Gastrocnemius medialis (tissue), 4 donors: ENCODE measurements at places on chromosomes 2 and 18. TPM values are rescaled to one million over a fixed set of nuclear protein-coding genes. Genes with fewer than 3 reads are reported as not detected.

GRCh38 chr2:70202236-70202806 is 11.5 kb upstream of the C2orf42 start:
- no peak for DNase-seq

Gene AGXT
- total RNA-seq, result not detected

- no peak for DNase-seq
These were observed 32.8 kb upstream of the MC5R start for GRCh38 chr18:13791181-13791580.

DNA sequence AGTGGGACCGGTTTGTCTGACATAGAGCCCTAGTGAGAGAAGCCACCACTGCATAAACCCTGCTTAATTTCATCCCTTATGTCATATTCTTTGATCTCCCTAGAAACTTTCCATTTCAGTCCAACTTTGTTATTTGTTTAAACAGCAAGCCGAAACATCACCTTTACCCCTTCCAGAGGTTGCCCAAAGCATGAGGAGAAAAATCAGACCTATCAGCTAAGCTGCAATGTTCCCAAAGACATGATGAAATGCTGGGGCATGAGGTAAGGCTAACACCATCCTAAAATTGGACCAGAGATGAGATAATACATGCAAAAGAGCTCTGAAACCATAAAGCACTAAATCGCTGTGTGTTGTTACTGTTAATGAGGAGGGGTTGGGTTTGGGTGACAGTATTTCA is 447.9 kb upstream of the ACVR2A start:
- no peak for DNase-seq

Gene HAAO
- total RNA-seq, result 1.7 TPM

- peak; percentile 93 for DNase-seq
These were observed 79.7 kb upstream of the IGFBP5 start for GRCh38 chr2:216775043-216775453.

Gene UGT1A4
- not detected for total RNA-seq

Gene TEKT4
- total RNA-seq, result not detected
